ENCODE measurements at places on chromosomes 1 and 21. TPM values are rescaled to one million over a fixed set of nuclear protein-coding genes. Genes with fewer than 3 reads are reported as not detected.

DNA sequence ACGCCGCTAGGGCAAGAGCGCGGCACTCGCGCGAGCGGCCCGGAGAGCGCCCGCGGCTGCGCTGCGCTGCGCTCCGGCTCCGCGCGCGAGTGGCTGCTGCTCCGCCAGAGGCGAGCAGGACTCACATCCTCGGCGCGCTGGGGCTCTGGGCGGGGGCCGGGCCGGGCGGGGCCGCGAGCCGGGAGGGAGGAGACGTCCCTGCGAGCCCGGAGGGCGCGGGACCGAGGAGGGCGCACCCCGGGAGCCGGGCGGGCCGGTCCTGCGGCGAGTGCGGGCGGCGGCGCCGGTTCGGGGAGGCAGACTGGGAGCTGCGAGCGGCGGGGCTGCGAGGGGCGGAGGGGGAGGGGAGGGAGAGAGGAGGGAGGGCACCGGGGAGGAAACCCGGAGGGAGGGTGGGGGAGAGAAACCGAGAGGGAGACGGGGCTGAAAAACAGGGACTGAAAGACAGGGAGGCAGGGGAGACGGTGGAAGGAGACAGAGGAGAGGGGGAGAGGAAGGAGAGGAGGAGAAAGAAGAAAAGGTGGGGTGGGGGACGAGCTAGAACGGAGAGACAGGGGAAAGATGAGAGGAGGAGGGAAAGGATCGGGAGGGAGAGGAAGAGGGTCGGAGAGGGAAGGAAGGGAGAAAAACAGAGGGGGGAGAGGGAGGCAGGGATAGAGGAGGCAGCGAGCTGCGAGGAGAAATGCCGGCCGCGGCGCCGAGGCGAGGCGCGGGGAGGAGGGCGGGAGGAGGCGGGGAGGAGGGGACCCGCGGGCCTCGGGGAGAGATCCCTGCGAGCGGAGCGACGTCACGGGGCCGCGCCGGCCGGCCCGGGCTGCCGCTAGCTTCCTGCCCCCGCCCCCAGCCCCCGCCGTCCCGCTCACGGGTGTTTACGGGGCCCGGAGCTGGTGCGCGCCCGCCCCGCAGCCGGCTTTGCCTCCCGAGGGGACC is at the start of gene CAMK2N1:
CAMK2N1 (minus strand) TSS at position 684 of the 930 bp plus-strand sequence. CDS start 831 bp downstream, outside the sequence.
- H3K27ac ChIP-seq = peak within 1 kb of the TSS; percentile 80
- peak within 1 kb of the TSS; percentile 66 for H3K4me3 ChIP-seq
- H3K36me3 ChIP-seq = no peaks in the 10 kb centered on the region
- DNase-seq = peak; percentile 78

GRCh38 chr1:81681114-81681513 is 119.6 kb upstream of the ADGRL2 start:
- H3K4me1 ChIP-seq = peaks cover 5% of the 10 kb centered on the region
- no peak for DNase-seq
- H3K27ac ChIP-seq = no peak overlapping the region
- no peak overlapping the region for H3K4me3 ChIP-seq

GRCh38 chr1:39132505-39133339 is 71.8 kb upstream of the MACF1 start:
- peak overlapping the region; percentile 14 for H3K27ac ChIP-seq
- no peaks in the 10 kb centered on the region for H3K27me3 ChIP-seq
- DNase-seq = peak; percentile 76
- peaks cover 6% of the 10 kb centered on the region for H3K4me1 ChIP-seq

GRCh38 chr1:41813755-41814745 is 104.7 kb downstream of the HIVEP3 start:
- DNase-seq = no peak
- no peaks in the 10 kb centered on the region for H3K4me1 ChIP-seq
- H3K27ac ChIP-seq = no peak overlapping the region

DNA sequence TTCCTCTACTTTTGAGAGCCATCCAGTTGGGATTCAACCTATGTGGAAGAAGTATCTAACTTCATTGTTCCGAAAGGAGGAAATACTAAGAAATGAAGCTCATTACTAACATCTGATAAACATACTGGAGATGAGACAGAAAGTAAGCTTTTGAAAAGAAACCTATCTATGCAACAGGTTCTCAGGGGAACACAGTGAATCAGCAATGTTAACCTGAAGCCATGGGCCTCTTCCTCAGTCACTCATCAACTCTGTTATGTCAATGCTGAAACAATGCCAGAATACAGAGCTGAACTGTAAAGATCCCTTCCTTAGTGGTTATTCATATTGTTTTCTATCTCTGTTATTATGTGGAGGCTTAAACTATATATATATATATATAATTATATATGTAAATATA is 55.5 kb upstream of the ESRRG start:
- H3K27me3 ChIP-seq = no peaks in the 10 kb centered on the region
- H3K4me1 ChIP-seq = no peaks in the 10 kb centered on the region
- H3K4me3 ChIP-seq = no peak overlapping the region
- no peak for DNase-seq
- no peak overlapping the region for H3K27ac ChIP-seq
- no peaks in the 10 kb centered on the region for H3K36me3 ChIP-seq

- no peaks in the 10 kb centered on the region for H3K36me3 ChIP-seq
- H3K27me3 ChIP-seq = no peaks in the 10 kb centered on the region
- no peak overlapping the region for H3K4me3 ChIP-seq
- no peaks in the 10 kb centered on the region for H3K4me1 ChIP-seq
Measured at GRCh38 chr1:57532299-57532698, 108.4 kb upstream of the DAB1 start.

- H3K4me1 ChIP-seq = peaks cover 6% of the 10 kb centered on the region
- H3K27me3 ChIP-seq = no peaks in the 10 kb centered on the region
- no peak overlapping the region for H3K4me3 ChIP-seq
- no peak overlapping the region for H3K27ac ChIP-seq
- H3K36me3 ChIP-seq = no peaks in the 10 kb centered on the region
Measured at GRCh38 chr1:231354330-231355020, 16.4 kb downstream of the SPRTN start.

DNA sequence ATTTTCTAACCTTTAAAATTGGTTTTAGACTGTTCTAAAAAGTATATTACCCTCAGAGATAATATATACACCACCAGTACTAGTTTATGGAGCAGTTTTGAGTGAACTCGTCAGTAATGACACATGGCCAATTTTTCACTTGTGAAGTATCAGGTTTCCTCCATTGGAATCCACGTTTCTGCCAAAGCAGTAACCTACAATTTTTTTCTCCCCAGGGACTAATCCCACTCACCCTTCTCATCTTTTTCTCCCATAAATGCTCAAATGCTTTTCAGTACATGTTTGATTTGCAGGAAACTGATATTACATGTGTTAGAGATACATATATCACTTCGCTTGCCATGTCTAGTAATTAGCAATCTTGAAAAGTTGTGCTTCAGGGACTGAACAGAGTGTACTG is 94.1 kb downstream of the COL24A1 start:
- no peak for DNase-seq
- H3K27ac ChIP-seq = no peak overlapping the region
- H3K27me3 ChIP-seq = no peaks in the 10 kb centered on the region
- H3K4me1 ChIP-seq = no peaks in the 10 kb centered on the region

SUSD4 gene
- total RNA-seq = not detected

SYT14 gene
- not detected for total RNA-seq
